ENCODE measurements at places on chromosomes 2 and 18.

DNA sequence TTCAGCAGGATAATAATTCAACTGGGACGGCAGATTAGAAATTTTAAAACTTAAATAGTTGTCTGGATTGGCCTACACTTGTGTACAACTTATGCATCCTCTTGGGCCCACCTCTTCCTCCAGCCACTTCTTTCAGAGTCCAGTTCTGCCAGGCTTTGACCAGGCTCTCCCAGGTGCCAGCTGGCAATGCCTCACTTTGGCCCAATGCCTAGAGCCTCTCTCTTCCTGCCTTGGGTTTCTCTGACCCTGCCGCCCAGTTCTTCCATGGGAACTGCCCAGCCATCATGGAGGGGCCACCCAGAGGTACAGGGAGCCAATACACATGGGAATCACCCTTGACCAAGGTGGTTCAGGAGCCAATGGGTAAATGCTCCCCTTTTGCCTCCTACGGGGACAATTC lies 135.5 kb downstream of the IRS1 start:
- DNase-seq, result no peak

DNA sequence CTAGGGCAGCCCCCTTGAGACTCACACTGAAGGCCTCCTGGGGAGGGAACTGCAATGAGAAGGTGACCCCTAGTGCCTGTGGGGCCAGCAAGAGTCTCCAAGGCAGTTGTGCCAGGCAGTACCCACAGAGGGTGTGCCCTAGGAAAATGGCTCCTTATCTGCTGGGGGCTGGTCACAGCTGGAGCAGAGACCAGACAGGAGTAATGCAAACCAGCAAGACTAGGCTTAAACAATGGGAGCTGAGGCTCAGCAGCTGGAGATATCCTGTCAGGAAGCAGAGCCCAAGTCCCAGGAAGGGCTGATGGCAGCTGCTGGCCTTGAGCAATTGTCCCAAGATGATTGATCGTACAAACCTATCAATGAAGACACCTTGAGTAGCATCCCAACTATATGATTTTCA lies 26.8 kb upstream of the E2F6 start:
- no peak for DNase-seq

GRCh38 chr2:159080641-159081040 lies 112.2 kb downstream of the TANC1 start:
- no peak for DNase-seq

GRCh38 chr2:120939595-120940318 lies 204.1 kb downstream of the GLI2 start:
- peak; percentile 31 for DNase-seq

DNA sequence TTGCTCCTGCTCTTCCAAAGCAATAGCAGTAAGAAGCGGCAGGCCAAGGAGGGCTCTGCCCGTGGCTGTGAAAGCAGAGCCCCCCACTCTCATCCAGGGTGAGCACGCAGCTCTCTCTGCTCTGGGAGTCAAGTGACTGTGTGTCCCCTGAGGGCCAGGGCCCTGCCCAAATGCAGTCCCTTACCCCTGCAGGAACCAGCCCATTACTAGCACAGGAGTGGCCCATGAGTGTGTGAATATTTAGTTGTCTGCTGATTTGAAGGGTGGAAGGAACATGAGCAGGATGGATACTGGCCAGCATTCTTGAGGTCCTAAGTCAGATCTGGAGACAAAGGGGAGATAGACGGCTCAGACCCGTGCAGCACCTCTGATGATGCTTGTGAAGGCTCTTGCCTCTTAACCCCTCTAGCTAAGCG lies 69.7 kb upstream of the FOSL2 start:
- DNase-seq, result no peak

DNA sequence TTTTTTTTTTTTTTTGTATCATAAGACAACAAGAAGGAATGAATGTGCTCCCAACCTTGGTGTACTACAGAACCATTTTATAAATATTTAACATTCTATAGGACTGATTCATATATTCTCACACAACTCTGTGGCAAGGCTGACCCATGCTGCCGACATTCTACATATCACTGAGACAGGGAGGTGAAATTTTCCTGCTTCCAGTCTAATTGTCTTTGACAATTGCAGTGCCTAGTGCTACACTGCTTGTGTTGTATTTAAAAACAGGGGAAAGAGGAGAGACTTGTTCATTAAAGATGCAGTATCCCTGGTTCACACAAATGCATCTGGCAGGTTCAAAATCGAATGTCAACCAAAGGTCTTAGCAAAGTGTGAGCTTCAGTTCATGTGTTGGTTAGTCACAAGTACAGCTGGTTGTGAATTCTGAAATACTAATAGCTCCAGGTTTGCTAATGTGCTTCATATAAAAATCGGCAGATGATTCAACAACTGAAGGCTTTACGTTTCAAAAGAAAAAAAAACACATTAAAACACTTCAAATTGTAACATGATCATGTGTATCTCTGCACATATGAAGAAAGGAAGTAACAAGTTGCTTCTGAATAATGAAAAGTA lies 130.8 kb downstream of the FIGN start:
- DNase-seq, result no peak

DNA sequence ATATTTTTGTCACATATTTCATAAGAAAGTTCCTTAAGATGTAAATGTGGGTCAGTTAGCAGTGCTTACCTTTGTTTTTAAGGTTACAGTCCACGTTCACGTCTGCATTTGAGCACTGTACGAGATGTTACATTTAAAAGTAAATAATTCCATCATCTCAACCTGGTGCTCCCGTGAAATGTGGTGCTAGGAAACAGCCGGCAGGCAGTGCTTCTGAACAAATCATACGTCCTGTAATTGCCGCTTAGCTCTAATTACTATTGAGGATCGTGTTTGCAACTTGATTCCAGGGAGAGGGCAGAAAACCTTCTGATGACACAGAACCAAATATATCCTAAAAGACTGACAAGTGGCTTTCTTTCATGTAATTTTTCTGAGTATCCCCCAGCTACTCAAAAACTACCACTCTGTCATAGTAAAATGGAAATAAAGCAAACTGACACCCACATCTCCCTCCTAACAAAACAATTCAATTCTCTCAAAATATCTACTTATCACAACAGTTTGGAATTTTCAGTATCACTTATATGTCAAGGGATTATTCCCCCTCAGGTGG lies 297.8 kb upstream of the SESTD1 start:
- no peak for DNase-seq

- DNase-seq, result no peak
Observed at GRCh38 chr2:24374301-24374700, 14.0 kb upstream of the ITSN2 start.

- DNase-seq, result no peak
Observed at GRCh38 chr2:74856004-74856578, 22.2 kb downstream of the HK2 start.

- no peak for DNase-seq
Observed at GRCh38 chr2:149427387-149427786, 97.0 kb downstream of the LYPD6 start.

GRCh38 chr18:76593843-76594242 lies 98.8 kb upstream of the ZNF516 start:
- no peak for DNase-seq

- DNase-seq, result peak; percentile 58
Observed at GRCh38 chr2:63189026-63189425, 138.4 kb downstream of the OTX1 start.

- no peak for DNase-seq
Observed at GRCh38 chr18:63457977-63458376, 18.8 kb upstream of the SERPINB5 start.

GRCh38 chr2:41320491-41320890 lies 727.3 kb upstream of the PKDCC start:
- no peak for DNase-seq

GRCh38 chr2:176104316-176105077 lies 2.6 kb upstream of the HOXD11 start:
- DNase-seq, result no peak

DNA sequence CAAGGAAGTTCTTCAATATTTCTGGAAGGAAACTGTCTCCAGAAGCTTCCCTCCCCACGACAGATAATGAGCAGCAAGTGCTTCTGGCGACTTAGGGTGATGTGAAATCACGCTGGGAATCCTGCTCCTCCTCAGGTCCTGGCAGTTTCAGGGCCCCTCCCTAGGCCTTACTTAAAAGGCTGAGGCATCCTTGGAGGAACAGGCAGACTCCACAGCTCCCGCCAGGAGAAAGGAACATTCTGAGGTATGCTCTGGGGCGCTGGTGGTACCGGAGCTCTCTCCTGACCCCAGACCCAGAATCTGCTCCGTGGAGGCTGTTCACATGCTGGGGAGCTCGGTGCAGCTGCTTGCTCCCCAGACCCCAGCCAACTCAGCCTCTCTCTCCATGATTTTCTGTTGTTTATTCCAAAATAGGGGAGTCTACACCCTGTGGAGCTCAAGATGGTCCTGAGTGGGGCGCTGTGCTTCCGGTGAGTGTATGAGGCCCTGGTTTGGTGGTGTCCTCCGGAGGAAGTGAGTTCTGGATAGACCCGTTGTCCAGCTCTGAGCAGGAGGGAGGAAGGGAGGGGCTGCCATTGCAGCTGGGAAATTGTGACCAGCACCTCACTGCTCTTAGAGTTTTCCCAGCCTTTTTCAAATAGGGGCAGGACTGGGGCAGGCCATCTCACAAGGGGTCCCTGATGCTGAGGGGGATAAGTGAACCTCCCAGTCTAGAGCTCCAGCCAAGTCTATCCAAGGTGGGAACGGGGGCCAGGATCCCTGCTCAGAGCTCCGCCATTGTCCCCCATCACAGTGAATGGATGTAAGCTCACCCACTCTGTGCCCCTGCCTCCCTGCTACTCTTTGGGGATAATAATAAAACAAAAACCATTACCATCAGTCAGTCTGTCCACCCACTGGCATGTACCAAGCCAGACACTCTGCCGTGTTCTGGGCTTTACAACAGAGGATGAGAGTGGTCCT lies at the start of gene IL36RN:
IL36RN (plus strand) TSS at position 201 of the 963 bp plus-strand sequence; CDS start at position 442, 241 bp downstream.
- no peak for DNase-seq

- no peak for DNase-seq
Observed at GRCh38 chr18:24022161-24022560, 7.6 kb downstream of the TTC39C start.

DNA sequence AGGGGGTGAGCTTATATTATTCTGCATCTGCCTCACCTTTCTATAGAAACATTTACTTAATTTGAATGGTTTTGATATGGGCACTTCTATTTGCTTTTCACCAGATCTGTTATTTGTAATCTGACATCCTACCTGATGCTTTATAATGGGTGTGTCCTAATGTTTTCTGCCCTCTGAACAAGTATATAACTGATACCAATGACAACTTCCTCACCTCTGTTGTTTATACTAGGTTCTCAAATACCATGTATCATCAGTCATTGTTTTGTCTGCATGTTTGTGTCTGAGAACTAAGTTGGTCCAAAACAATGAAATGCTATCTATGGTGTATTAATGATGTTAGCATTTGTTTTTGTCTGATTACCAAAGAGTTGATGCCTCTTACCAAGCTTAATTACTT lies 45.8 kb downstream of the ITGA6 start:
- no peak for DNase-seq

DNA sequence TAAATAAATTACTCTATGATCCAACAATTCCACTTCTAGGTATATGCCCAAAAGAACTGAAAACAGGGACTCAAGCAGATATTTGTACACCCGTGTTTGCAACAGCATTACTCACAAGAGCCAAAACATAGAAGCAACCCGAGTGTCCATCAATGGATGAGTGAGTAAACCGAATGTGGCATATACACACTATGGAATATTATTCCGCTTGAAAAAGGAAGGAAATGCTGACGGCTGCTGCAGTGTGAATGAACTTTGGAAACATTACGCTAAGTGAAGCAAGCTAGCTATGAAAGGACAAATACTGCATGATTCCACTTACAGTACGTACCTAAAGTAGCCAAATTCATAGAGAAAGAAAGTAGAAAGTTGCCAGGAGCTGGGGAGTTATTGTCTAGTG lies 32.2 kb downstream of the MREG start:
- DNase-seq, result no peak

DNA sequence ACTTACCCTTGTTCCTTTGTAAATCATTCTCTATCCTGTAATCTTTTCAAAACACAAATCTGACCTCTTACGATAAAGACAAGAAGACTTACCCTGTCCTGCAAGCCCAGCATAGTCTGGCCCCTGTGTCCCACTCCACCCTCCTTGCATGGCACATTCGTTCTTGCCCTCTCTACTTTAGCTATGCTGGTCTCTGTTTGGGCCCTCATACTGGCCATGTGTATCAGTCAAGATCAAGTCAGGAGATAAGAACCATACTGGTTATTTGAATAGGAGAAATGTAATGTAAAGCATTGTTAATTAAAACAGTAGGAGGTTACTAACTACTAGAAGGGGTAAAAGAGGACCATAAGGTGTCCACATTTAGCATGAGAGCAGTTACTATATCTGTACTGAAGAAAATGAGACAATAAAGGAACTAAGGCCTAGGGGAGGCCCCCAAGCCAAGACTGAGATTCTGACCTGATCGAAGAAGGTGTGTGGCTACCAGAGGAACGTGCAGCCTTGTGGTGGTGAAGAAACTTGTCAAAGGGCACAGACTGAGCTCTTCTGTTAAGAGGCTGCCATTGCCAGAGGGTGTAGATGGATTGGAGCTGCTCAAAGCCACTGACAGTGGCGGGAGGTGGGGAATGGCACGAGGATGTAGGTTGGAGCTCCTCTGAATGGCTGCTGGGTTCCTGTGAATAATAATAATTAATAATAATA lies 80.8 kb downstream of the KCTD18 start:
- DNase-seq, result no peak

DNA sequence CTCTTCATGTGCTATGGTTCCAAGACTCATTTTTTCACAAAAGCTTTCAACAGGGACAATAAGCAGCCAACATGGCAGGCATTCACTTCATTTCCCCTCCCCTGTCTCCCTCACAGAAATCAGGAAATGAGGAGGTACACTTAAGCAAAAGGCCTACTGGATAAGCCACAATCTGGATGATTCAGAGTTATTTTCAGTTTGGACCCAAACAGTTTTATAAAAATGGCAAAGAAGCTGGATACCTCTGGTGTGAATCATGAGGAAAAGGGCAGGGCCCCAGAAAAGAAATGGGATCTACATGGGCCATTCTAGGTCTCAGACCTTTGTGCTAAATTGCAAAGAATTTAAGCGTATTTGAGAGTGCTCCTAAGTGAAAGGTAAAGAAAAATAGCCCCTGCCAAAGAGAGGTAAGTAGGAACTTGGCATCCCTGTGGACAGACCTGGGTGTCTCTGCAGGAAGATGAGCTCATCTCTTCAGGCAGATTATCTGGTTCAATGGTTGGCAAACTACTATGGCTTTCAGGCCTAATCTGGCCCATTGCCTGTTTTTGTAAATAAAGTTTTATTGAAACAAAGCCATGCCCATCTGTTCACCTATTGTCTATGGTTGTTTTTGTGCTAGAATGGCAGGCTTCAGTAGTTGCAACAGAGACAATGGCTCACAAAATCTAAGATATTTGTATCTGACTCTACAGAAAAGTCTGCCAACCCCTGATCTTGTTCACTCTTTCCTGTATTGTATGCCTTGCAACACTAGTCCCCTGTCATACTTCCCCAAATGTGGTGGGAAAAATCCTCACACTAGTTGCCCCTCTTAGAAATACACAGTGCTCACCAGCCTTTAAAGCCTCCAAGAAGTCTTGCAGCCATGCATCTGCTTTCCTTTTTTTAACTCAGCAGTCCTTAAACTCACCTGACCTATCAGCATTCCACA lies 315.0 kb downstream of the ALK start:
- DNase-seq, result no peak

- DNase-seq, result peak; percentile 66
Observed at GRCh38 chr2:96801005-96801785, 14.9 kb upstream of the CNNM3 start.

GRCh38 chr2:202679980-202680379 lies 45.2 kb downstream of the FAM117B start:
- no peak for DNase-seq

GRCh38 chr2:64522843-64523428 lies 1.2 kb upstream of the AFTPH start:
- DNase-seq, result peak; percentile 36

Measured in K562 (cell line).